Stimulated activated CD8-positive, alpha-beta memory T cell treated with anti-CD3 and anti-CD28 coated beads, Interleukin-4, amount 100 ng/mL, for 1 hour (primary cell): ENCODE measurements at places on chromosomes 3 and 15.

DNA sequence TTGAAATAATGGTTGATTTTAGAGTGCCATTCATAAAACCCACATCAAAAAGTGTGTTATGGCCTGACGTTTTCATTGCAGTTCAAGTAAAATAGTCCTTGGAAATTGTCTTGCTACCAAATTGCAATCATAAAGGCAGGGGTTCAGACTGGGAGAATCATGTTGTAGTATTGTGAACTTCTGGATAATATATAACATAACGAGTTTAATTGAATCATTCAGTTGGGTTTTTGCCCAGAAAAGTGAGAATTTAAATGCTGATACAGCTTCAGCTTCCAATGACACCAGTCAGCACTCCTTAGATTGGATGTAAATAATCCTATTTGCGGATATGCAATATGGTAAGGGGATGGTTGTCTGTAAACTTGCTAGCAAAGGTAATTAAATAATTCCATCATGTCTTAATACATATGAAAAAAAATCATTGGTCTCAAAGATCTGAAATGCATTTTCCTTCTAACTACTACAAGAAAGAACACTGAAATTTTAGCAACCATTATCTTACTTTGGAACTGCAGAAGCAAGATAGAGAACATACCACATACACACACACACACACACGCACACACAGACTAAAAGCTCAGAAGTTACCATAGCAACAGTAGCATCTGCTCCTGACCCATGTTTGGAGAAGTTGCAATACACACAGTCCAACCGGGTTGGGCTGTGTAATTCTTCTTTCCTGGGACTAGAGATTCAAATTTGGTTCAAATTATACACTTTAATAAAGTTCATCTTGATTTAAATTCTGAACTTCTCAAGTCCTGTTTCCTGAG, 686.2 kb upstream of the NR2F2 start:
- no peak for DNase-seq

- DNase-seq, result no peak
Observed at GRCh38 chr3:16066545-16066944, 107.9 kb upstream of the GALNT15 start.

DNA sequence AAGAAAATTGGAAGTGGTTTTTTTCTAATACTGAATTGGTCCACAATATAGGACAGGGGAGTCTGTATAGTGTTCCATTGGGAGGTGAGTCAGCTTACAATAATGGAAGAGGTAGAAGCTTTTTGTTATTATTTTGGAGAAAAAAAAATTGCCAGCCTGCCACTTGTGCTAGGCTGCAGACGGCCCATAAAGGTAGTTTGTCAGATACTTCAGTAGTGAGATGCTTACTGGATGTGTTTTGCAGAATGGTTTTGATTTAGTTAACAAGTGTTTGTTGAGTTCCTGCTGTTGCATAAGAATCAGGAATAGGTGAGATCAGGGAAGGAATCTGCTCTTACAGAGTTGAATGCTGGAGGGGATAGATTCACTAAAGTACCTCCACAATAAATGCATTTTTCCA, 1.0 kb downstream of the DTWD1 start:
- DNase-seq, result no peak

- DNase-seq, result no peak
Observed at GRCh38 chr15:37695719-37696118, 238.7 kb upstream of the TMCO5A start.

DNA sequence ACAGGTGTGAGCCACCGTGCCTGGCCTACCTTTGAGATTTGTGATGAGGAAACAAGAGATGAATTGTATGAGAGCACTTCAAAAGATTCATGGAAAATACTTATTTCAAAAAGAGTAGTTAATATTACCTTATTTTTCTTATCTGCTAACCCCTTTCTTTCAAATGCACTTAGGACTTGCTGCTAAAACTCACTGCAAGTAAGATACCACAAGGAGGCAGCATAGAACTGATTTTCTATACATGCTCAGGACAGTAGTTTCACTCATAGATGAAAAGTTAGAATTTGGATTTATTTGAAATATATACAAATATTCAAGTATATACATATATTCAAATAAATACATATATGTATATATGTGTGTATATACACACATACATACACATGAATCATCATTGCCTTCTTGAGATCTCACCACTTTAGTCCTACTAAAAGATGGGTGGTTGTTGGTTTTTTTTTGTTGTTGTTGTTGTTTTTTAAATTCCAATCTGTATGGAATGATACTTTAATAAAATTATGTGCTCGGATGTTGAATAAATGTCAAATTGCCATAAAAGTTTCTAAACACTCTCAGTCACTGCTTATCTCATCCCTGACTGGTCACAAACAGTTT, 2.4 kb downstream of the CCNDBP1 start:
- DNase-seq, result no peak

GRCh38 chr15:76320012-76320411, 8.7 kb upstream of the ETFA start:
- no peak for DNase-seq

- DNase-seq, result no peak
Observed at GRCh38 chr15:89666858-89667705, 11.8 kb upstream of the KIF7 start.

DNA sequence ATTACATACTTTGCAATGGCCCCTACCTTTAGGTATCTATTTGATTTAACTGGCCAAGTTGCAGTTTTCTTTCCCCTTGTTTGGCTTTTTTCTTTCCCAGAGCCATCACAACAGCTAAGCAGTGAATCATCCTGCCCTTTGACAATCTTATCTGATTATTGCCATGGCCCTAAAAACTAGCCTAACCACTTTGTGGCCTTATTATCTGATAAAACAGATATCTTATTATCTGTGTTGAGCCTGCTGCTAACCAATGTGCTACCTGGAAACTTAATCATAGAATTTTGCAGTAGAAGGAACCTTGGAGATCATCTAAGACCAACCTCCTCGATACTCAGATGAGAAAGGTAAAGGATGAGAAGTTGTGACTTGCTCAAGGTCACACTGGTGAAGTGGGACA, 37.1 kb downstream of the EIF4E3 start:
- no peak for DNase-seq

DNA sequence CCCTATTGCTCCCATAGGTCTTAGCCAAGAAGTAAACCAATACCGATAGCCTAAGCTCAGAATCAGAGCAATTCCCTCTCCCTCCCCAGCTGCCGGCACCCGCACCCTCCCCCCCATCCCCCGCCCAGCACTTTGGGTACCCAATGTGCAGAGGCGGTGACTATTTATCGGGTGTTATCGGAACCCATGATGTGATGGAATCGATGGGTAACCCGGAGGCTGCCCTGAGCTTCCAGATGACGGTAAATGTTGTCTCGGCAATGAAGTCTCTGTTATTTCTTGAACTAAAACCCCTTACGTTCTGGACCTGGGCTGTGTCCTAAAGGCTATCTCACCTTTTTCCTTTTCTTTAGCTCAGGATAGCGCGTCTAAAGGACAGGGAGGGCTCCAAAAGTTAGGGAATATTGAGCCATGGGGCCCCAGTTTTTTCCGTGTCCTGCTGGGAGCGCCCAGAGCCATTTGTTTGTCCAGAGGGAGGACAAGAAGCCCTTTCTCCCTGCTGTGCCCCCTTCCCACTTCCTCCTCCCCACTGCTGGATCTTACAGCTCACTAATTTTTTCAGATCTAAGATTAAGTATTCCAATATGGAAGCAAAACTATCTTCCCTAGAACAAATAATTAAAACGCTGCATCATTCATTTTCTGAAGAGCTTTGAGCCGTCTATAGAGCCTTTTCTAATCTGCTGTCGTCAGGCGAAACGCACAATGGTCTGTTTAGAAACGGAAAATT, 1.5 kb downstream of the SLITRK3 start:
- DNase-seq, result no peak

GRCh38 chr3:183244219-183244618, 8.8 kb upstream of the B3GNT5 start:
- DNase-seq, result no peak

GRCh38 chr3:114527036-114527644, 233.3 kb downstream of the TIGIT start:
- DNase-seq, result no peak

DNA sequence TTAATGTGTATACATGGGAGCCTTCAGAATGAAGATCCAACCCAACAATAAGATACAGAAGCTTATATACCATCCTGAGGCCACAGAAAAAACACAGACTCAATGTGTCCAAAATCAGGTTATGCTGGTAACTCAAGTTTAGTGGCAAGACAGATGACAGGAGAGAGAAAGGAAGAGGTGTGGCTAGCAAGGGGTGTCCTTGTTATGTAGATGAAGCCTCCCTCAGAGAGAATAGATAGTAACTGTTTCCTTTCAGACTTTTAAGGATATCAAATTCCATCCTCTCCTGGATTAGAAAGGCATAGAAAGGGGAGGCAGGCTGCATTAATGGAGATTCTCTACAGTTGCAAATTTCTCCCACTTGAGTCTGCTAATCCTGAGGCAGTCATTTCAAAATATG, 447.4 kb downstream of the GABRB3 start:
- no peak for DNase-seq

DNA sequence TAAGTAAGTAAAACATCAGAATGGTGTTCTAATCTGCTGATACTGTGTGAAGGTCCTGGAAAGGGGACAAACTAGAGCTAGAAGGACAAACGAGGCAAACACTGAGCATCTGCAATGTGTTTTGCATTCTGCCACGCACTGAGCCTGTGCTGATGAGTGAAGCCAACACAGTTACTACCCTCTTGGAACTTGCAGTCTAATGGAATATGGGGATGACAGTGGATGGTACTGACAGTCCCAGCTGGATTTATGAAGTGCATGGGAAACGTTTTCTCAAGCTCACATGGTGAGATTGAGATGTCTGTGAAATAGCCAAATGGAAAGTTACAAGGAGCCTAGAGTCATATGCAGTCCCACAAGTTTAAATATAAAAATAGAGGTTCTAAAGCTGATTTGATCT, 86.6 kb downstream of the FOXB1 start:
- DNase-seq, result no peak

DNA sequence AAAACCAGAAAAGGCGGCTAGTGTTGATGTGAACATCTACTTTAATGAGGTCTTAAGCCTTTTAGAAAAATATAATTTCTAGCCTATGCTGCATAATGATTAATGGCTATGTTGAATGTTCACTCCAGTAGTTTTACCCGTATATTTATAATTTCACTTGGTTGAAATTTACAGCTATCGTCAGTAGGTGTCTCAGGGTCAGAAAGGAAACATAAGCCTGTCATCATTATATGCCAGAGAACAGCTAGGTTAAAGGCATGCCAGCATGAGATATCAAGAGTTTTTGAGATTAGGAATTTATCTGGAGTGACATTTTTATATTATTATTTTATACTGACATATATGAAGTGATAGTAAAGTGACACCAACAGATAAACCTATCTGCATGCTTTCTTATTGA, 904.1 kb downstream of the OTOL1 start:
- no peak for DNase-seq

DNA sequence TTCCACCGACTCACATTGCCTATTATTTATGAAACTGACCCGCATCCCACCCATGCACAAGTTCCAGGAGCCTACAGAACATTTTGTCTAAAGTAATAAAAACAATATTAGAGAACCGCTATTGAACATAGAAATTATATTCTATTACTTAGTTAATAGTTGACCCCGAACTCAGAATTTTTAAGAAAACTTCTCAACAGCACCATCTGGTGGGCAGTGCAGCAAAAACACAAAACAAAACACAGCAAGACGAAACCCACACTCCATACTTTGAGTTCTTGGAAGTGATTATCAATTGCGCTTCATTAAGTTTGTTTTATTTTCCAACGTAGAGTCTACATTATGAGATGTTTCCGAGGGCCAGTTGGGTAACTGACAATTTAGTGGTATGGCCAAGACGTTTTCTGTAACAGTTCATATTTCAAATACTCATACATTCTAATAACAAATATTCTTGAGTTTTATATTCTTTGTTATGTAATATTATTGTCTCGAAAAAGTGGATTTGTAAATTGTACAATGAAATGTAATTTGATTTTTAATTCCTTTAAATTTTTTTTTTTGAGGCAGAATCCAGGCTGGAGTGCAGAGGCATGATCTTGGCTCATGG, 24.0 kb upstream of the C3orf70 start:
- no peak for DNase-seq

- DNase-seq, result no peak
Observed at GRCh38 chr3:150082898-150083654, 112.4 kb upstream of the PFN2 start.

DNA sequence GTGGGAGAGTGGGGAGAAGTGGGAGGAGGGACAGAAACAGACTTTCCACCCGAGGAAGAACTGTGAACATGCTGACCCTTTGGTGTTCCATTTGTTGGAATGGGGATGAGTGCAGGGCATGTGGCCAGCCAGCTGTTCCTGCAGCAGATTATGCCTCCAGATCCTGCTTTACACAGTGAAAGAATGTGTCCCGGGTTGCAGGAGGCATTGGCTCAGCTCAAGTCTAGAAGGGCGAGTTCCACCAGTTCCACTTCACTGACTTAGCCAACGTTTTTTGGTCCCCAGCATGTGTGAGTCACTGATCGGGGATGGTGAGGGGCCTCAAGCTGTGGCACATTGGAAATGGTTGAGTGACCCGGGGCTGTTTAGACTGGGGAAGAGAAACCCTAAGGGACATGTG, 307.0 kb upstream of the ROPN1 start:
- no peak for DNase-seq

DNA sequence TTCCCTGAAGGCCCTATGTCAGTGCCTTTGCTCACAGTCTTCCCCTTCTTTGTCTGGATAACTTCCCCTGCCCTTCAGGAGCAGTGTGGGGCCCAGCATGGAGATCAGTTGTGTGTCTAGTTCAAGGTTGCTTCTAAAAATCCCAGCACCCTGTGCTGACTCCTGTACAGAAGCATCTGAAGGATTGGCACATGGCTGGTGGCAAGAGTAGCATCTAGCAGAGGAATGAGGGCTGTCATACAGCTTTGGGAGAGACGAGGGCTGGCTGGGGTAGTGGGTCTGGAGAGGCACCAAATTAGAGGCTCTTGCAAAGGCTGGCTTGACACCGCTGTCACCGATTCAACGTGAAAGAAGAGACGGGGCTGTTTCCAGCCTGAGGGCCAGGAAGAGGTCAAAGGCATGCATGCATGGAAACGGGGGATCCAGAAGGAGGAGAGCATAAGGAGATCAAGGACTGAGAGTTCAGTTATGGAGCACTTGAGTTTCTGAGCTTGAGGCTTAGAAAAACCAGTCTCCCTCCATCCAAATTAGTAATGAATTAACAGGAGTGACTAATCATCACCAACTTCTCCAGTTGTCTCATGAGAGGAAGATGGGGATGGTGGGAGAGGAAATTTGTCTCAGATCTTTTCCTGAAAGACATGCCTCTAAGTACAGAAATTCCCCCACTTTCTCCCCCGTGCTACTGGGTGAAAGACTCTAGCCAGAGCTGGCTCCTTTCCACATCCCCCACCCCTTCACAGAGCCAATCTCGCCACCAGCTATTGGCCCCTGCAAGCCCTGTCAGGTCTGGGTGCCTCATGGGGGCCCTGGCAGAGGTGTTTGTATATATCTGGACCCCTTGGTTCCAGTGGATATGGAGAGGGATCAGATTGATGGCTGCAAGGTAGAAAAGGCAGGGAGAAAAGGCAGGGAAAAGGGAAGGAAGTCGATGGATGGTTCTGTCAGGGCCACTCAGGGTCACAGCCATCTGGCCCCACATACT, 45.9 kb downstream of the SLCO2A1 start:
- no peak for DNase-seq
